ENCODE measurements at places on chromosomes 1 and 21. TPM values are rescaled to one million over a fixed set of nuclear protein-coding genes. Genes with fewer than 3 reads are reported as not detected.

DNA sequence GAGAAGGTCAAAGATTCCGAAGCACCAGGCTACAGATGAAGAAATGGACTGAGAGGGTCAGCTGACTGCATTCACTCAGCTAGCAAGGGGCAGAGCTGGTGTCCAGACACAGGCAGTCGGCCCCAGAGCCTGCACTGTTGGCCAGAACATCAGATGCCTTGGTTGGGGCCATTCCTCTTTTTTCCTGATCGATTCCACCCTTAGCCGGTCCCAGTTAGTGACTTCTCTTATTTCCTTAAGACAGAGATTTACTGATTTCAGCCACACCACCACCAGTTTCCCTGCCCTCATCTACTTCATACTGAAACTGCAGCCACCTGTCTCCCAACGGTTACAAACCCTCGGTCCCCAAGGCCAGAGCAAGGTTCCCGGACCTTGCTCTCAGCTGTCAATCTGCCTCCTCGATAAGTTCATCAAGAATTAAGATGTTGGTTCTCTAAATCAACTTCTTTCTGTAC lies 11.5 kb downstream of the CD58 start:
- H3K27ac ChIP-seq: no peak overlapping the region
- H3K27me3 ChIP-seq: no peaks in the 10 kb centered on the region
- no peaks in the 10 kb centered on the region for H3K36me3 ChIP-seq

GRCh38 chr1:19597496-19598309 lies 46.4 kb upstream of the NBL1 start:
- H3K4me1 ChIP-seq: peaks cover 11% of the 10 kb centered on the region
- peak overlapping the region; percentile 84 for H3K4me3 ChIP-seq
- H3K27me3 ChIP-seq: no peaks in the 10 kb centered on the region
- DNase-seq: peak; percentile 76
- H3K36me3 ChIP-seq: peaks cover 6% of the 10 kb centered on the region

The CTTNBP2NL gene
- total RNA-seq: 8.3 TPM

- no peaks in the 10 kb centered on the region for H3K36me3 ChIP-seq
- no peak overlapping the region for H3K27ac ChIP-seq
- peaks cover 14% of the 10 kb centered on the region for H3K4me1 ChIP-seq
Observed at GRCh38 chr1:43348343-43348808, 10.4 kb upstream of the CDC20 start.

The ZFP69B gene
- 3.5 TPM for total RNA-seq

DNA sequence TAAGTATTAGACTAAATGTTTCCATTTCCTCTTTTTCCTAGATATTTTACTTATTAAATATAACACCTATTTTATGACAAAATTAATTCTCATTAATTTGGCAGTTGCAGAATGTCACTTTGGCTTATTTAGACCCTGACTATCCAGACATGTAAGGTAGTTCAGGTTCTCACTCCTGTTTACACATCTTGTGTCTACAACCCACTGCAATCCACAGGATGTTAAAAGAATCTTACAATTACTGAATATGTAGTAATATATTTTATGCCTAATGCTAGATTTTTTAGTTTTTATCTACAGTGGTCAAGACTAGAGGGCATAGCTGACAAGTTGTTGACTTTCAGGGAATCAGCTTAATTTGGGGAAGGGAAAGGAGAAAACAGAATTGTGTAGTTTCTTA lies 346.7 kb downstream of the USP25 start:
- H3K4me3 ChIP-seq: no peak overlapping the region
- H3K27me3 ChIP-seq: no peaks in the 10 kb centered on the region
- no peak for DNase-seq
- no peaks in the 10 kb centered on the region for H3K36me3 ChIP-seq
- H3K27ac ChIP-seq: no peak overlapping the region

DNA sequence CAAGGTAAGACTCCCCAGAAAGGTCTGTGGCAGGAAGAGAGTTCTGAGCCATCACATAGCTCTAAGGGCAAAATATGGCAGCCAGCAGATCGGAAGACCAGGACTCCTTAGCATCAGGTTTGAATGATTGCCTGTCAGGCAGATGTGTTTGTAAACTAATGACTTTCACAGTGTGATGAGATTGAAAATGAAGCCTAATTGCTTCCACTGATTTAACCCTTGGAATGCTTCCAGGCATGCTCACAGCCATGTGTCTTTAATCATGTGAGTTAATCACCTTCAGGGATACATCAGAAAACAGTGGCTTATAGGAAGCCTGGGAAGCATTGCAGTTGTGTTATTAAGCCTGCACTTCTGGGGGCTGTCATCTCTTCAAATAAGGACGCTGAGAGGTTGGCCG lies 82.8 kb downstream of the LRRC53 start:
- no peaks in the 10 kb centered on the region for H3K36me3 ChIP-seq
- H3K4me3 ChIP-seq: no peak overlapping the region
- DNase-seq: no peak

The GJA5 gene
- 12.9 TPM for total RNA-seq

DNA sequence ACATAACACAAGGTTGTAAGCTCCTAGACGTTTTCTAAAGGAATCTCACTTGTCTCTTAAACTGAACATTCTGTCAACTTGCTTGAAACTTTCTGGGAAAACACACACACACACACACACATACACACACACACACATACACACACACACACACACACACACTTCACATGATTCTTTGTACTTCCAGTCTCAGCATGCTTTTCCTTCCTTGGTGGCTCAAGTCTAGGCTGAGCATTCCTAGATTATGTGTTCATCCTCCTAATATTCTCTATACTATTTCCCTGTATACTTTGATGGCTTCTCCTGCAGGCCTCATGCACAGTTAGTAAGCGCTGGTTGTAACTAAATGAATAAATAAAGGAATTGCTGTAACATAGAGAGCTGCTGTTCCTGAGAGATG lies 372.1 kb downstream of the PTPRC start:
- no peak overlapping the region for H3K4me3 ChIP-seq
- no peaks in the 10 kb centered on the region for H3K4me1 ChIP-seq
- no peaks in the 10 kb centered on the region for H3K27me3 ChIP-seq
- DNase-seq: no peak
- H3K36me3 ChIP-seq: no peaks in the 10 kb centered on the region
- H3K27ac ChIP-seq: no peak overlapping the region

DNA sequence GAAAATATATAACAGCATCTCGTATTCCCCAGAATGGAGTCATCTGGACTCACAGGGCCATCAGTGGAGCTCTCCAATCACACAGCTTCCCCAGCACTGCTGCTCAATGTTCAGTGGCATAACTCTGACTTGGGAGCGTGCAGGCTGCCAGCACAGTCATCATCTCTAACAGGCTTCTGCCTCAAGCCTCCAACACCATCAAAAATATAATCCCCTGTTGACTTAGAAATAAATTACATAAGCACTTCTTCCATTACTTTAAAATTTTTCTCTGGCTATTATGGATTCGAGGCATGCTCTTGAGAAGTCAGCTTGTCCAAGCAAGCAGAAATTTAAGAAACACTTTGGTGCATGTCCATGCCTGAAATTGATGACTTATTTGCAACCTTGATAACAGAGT lies 6.2 kb downstream of the DUSP23 start:
- H3K27me3 ChIP-seq: peaks cover 1% of the 10 kb centered on the region
- no peaks in the 10 kb centered on the region for H3K4me1 ChIP-seq
- DNase-seq: peak; percentile 36
- H3K4me3 ChIP-seq: no peak overlapping the region
- H3K36me3 ChIP-seq: no peaks in the 10 kb centered on the region

DNA sequence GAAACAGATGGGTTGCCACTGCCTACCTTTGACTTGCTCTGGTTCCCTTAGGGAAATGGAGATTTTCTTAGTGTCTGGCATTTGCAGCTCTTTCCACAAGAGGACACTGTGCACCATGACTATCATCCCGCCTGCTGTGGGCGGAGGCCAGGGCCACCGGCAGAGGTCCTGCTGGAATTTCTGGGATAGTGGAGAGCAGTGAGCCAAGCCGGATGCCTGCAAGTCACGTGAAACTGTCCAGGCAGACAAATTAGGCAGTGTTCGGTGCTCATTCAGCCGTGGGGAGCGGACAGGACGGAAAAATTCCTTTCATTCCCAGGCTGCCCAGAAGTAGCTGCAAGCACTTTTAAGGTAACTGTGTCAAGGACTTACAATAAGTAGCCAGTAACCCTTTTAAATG lies 43.4 kb downstream of the IGSF5 start:
- H3K4me3 ChIP-seq: peak overlapping the region; percentile 11
- DNase-seq: peak; percentile 93
- H3K4me1 ChIP-seq: no peaks in the 10 kb centered on the region
- no peak overlapping the region for H3K27ac ChIP-seq
- H3K27me3 ChIP-seq: no peaks in the 10 kb centered on the region

DNA sequence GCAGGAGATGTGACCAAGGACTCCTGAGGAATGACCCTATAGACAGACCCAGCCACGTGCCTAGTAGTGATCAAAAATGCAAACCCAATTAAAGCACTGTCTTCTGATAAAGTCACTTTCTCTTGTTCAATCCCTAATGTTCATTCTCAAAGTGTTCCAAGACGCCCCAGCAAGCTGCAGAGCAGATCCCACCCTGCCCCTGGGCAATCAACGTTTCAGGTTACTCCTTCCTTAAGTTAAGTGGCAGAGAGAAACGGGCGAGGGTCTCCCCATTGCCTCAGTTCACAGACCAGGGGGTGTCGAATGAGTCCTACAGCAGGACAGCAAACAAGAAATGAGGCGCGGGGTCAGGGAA lies 699 bp upstream of the RGS2 start:
- peaks cover 8% of the 10 kb centered on the region for H3K4me1 ChIP-seq
- H3K27ac ChIP-seq: peak overlapping the region; percentile 91
- H3K27me3 ChIP-seq: no peaks in the 10 kb centered on the region
- H3K36me3 ChIP-seq: peaks cover 9% of the 10 kb centered on the region

The OR2L5 gene
- not detected for total RNA-seq
